ENCODE measurements at places on chromosomes 12 and 14. TPM values are rescaled to one million over a fixed set of nuclear protein-coding genes. Genes with fewer than 3 reads are reported as not detected.

- no peaks in the 10 kb centered on the region for H3K36me3 ChIP-seq
- no peak overlapping the region for H3K27ac ChIP-seq
- DNase-seq = no peak
- no peaks in the 10 kb centered on the region for H3K4me1 ChIP-seq
- no peaks in the 10 kb centered on the region for H3K27me3 ChIP-seq
- no peak overlapping the region for H3K4me3 ChIP-seq
Observed at GRCh38 chr12:131368668-131369071, 342.2 kb upstream of the SFSWAP start.

- no peak overlapping the region for H3K27ac ChIP-seq
- no peaks in the 10 kb centered on the region for H3K4me1 ChIP-seq
- DNase-seq = no peak
- no peaks in the 10 kb centered on the region for H3K27me3 ChIP-seq
- no peaks in the 10 kb centered on the region for H3K36me3 ChIP-seq
- H3K4me3 ChIP-seq = no peak overlapping the region
Observed at GRCh38 chr14:96055753-96056508, 16.8 kb downstream of the C14orf132 start.

DNA sequence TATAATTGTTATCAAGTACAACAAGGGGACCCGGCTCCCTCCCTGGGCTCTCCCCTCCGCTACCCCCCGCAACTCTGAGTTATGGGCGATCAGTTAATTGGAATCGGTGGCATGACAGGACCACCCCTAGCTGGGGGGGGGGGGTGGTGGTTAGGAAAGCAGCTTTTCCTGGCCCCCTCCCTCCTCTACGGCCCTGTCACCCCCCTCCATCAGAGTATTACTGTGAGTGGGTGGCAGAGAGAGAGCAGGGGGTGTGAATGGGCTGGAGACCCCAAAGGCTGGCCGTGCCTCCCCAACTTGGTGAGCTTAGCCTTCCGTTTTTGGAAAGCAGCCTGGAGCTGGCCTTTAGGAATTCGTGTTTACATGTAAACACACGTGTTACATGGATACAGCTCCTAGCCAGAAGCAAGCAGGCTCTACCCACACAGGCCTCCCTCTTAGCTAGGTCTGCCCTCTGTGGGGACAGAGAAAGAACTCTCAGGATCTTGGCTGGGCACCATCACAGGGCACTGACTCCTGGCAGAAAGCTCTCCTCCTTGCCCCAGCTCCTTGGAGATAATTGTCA, 1.1 kb upstream of the HOXC4 start:
- peaks cover 70% of the 10 kb centered on the region for H3K27me3 ChIP-seq
- no peaks in the 10 kb centered on the region for H3K36me3 ChIP-seq
- no peak overlapping the region for H3K4me3 ChIP-seq
- H3K4me1 ChIP-seq = no peaks in the 10 kb centered on the region

GRCh38 chr12:107057071-107057834, 36.1 kb downstream of the CRY1 start:
- H3K36me3 ChIP-seq = no peaks in the 10 kb centered on the region
- H3K27ac ChIP-seq = no peak overlapping the region
- no peaks in the 10 kb centered on the region for H3K27me3 ChIP-seq
- DNase-seq = no peak
- no peaks in the 10 kb centered on the region for H3K4me1 ChIP-seq
- H3K4me3 ChIP-seq = no peak overlapping the region

DNA sequence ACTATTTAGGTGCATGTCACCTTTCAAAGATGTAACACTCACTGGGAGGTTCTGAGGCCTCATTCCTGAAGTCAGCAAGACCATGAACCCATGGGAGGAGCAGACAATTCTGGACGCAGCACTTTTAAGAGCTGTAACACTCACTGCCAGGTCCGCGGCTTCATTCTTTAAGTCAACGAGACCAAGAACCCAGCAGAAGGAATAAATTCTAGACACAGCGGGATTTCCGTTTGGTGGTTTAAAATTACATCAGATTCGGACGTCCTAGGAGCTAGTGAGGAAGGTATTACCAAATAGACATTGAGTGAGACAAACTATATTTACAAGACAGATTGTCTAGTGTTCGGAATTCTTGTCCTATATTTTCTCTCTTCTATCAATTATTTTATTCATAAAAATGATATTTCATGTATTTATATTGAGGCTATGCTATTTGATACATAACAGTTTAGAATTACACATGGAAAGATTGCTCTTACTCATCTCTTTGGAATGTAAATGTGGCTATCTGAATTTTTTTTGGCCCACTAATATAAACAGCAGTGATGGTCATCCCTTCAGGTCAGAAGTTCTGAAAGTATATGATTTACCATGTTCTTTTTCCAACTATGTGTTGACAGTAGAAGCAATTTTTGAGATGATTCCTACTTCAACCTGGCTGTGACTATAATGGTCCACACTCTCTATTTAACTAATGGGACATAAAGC, 1973.0 kb upstream of the FLRT2 start:
- no peaks in the 10 kb centered on the region for H3K4me1 ChIP-seq
- H3K27ac ChIP-seq = no peak overlapping the region
- no peak for DNase-seq

DNA sequence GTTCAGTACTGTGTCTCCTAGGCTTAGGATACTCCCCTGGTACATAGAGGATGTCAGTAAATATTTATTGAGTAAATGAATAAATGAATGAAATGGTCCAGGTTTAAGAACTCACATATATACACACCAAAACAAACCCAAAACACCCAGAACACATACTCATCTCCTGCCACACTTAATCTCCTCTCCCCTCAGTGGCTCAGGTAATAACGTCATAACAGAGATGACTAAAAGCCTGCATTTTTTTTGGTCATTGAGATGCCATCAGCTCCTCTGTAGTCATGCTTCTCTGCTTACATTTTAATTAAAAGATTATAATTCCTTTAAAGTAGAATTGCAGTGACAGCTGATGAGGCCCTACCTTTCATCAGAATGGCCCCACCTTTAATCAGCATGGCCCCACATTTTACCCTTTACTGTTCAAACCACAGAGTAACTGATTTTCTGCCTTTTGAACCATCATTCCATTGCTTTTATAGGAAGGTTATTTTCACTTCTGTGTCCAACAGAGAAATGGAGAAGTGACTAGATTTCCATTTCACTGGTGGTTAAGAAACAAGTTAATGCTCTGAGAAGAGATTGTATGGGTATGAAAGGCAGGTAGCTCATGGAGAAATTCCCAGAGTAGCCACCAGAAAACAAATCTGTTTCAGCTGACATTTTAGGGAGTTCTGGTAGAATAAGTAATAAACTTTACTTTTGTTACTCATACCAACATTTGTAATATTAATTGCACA, 193.4 kb upstream of the ATP2B1 start:
- no peak for DNase-seq
- H3K27ac ChIP-seq = no peak overlapping the region
- H3K4me3 ChIP-seq = no peak overlapping the region
- no peaks in the 10 kb centered on the region for H3K4me1 ChIP-seq

GRCh38 chr14:73713803-73714655, at the start of gene PNMA1:
Gene PNMA1, minus strand, starts transcription at chr14:73714384. Its CDS starts 745 bp downstream, at chr14:73713639.
- peaks cover 3% of the 10 kb centered on the region for H3K36me3 ChIP-seq
- H3K27me3 ChIP-seq = no peaks in the 10 kb centered on the region
- peak within 1 kb of the TSS; percentile 77 for H3K4me3 ChIP-seq

DNA sequence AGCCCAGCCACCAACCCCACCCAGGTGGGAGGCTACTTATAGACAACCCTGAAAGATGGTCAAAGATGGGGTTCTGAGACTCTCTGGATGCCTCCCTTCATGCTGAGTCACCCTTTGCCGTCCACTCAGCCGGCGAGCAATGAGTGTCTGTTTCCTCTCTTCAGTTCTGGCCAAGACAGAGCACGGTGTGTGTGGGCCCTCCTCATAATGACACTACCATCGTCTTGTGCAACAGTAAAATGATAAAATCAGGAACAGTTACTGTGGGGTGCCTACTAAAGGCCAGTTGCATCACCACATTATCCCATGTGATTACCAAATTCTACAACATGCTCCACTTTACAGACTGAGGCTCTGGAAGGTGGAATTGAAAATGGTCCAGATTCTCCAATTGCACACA, 7.0 kb upstream of the BDKRB1 start:
- H3K4me3 ChIP-seq = no peak overlapping the region
- no peaks in the 10 kb centered on the region for H3K36me3 ChIP-seq
- H3K27ac ChIP-seq = no peak overlapping the region
- no peak for DNase-seq
- no peaks in the 10 kb centered on the region for H3K4me1 ChIP-seq

DNA sequence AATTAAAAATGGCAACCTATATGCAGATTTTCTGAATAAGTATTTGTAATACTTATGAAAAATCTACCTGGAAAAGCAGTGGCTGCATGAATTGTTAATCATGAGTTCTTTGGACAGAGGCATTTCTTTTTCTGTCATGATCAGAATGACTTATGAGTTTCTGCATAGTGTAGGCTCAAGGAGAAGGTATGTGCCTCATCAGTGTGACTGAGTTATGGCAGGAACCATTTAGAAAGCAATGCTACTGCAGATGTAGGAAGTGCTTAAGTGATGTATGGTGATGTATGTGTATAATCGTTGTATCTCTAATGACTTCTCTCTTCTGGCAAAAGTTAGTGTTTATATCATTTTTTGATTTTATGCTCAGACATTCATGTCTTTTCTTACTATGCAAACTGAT, 816.4 kb upstream of the FBXO33 start:
- no peaks in the 10 kb centered on the region for H3K27me3 ChIP-seq
- H3K36me3 ChIP-seq = no peaks in the 10 kb centered on the region

DNA sequence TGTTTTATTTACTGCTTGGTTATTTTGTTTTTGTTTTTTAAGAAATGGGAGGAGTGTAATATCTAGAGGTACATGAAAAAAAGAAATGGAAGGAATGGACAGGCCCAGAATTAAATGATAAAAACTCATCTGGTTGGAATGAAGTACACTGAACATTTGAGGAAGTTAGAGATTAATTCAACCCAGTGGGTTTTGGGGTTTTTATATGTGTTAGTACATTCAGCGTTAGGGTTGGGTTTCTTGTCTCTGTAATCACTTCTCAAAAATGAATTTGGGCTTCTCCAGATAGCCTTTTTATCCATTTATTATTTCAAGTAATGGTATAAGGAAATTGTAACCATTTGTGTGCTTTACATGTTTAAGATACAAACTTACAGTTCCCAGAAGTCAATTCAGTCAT, 19.5 kb upstream of the NUP107 start:
- no peak overlapping the region for H3K4me3 ChIP-seq
- no peak overlapping the region for H3K27ac ChIP-seq

DNA sequence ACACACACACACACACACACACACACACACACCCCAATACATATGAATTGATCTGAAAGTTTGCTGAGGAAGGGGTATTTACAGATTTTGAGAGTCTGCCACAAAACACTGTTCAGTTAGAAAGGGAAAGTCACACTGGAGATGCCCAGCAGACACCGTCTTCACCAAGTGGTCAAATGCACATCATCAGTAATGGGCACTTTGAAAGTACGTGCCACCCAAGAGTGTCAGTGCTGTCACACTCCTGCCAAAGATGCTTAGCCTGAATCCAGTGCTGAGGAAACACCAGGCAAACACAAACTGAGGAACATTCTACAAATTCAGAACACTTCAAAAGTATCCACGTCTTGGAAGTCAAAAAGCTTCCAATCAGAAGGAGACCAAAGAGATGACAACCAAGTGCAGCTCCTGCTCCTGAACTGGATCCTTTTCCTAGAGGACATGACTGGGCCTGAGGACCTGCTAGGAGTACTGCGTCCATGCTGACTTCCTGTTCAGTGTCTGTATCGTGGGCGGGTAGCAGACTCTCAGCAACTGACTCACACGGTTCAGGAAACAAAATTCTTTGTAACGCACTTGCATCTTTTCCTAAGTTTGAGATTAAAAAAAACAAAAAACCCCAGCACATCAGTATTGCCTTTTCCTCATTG, 18.6 kb downstream of the PSMC1 start:
- no peak overlapping the region for H3K4me3 ChIP-seq
- H3K27ac ChIP-seq = no peak overlapping the region
- no peaks in the 10 kb centered on the region for H3K4me1 ChIP-seq
- H3K36me3 ChIP-seq = peaks cover 6% of the 10 kb centered on the region
- DNase-seq = no peak

- no peaks in the 10 kb centered on the region for H3K27me3 ChIP-seq
- DNase-seq = peak; percentile 54
- no peaks in the 10 kb centered on the region for H3K4me1 ChIP-seq
- H3K27ac ChIP-seq = peak overlapping the region; percentile 99
- peak overlapping the region; percentile 79 for H3K4me3 ChIP-seq
Observed at GRCh38 chr12:122499991-122500684, 594 bp downstream of the ZCCHC8 start.

DNA sequence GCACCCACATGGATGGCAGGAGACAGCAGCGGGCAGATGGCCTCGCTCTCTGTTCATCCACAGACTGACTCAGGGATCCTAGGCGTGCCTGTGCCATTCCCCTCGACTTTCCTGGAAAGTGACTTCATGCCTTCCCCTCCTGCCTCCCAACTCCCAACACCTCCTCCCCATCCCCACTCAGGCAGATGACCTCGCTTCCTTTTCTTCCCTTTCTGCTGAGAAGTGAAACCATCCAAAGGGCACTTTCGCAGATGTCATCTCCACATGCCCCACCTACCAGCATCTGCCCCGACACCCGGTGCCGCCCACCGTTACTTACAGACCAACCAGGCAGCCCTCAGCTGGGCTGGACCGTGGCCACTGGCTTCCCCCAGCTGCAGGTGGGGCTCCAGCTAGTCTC, 29.6 kb downstream of the BEGAIN start:
- DNase-seq = no peak
- no peak overlapping the region for H3K27ac ChIP-seq
- no peak overlapping the region for H3K4me3 ChIP-seq

GRCh38 chr12:66132408-66132807, 1.9 kb upstream of the LLPH start:
- no peak for DNase-seq
- H3K27me3 ChIP-seq = no peaks in the 10 kb centered on the region
- no peaks in the 10 kb centered on the region for H3K4me1 ChIP-seq
- H3K27ac ChIP-seq = no peak overlapping the region
- no peaks in the 10 kb centered on the region for H3K36me3 ChIP-seq

DNA sequence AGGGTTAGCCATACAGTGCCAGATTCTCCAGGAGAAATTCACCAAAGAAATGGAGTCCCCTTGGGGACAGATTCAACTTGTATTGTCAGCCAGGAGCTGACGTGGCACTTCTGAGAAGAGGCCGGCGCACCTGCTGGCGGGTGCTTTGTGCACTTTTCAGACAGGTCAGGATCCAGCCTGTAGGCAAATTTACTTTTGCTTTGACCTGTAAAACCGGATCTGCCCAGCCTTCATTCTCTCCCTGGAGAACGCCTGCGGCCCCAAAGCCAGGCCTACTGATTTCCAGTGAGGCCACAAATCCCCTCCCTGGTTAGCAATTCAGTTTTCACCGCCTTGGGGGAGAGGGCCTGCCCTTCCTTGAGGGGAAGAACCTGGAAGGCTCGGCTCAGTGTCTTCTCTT, 17.4 kb downstream of the P2RX4 start:
- H3K27me3 ChIP-seq = no peaks in the 10 kb centered on the region
- no peak overlapping the region for H3K4me3 ChIP-seq
- H3K4me1 ChIP-seq = peaks cover 3% of the 10 kb centered on the region

Gene SERPINA12
- total RNA-seq = 0.82 TPM

Gene MORN3
- not detected for total RNA-seq

Gene GLIPR1L1
- total RNA-seq = 1.0 TPM

Gene ESR2
- total RNA-seq = 0.68 TPM

Gene KRT82
- total RNA-seq = not detected

Gene COQ5
- total RNA-seq = 18.1 TPM
